ENCODE measurements at places on chromosomes 11 and 22. TPM values are rescaled to one million over a fixed set of nuclear protein-coding genes. Genes with fewer than 3 reads are reported as not detected.

GRCh38 chr11:32381179-32381578 is 54.2 kb downstream of the WT1 start:
- no peak for DNase-seq

DNA sequence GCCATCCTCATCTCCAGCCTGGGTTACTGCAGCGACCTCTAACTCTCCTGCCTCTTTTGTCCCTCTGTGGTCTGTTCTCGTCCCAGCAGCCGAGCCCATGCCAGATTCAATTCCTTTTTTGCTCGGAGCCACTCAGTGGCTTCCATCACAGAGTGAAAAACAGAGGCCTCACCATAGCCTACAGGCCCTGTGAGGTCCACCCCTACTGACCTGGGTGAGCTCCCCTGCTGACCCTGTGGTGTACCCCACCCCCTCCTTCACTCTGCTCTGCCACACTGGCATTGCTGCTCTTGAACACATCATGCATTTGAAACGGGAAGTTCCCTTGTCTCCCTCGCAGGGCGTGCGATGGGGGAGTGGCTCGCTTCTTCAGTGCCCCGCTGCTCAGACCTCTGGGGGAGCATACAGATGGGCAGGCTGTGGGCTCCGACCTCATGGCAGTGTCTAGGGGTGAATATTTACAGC is 2.1 kb downstream of the AIP start:
- DNase-seq = no peak

GRCh38 chr11:111170761-111171379 is 74.7 kb upstream of the POU2AF2 start:
- no peak for DNase-seq

GRCh38 chr11:57713835-57714234 is 1.4 kb downstream of the TMX2 start:
- DNase-seq = no peak

Gene OR51I1
- total RNA-seq = not detected

- DNase-seq = no peak
Measured at GRCh38 chr11:79515781-79516180, 75.0 kb upstream of the TENM4 start.

GRCh38 chr22:21095773-21096107 is 50.0 kb downstream of the LRRC74B start:
- no peak for DNase-seq

Gene CDON
- 13.3 TPM for total RNA-seq

DNA sequence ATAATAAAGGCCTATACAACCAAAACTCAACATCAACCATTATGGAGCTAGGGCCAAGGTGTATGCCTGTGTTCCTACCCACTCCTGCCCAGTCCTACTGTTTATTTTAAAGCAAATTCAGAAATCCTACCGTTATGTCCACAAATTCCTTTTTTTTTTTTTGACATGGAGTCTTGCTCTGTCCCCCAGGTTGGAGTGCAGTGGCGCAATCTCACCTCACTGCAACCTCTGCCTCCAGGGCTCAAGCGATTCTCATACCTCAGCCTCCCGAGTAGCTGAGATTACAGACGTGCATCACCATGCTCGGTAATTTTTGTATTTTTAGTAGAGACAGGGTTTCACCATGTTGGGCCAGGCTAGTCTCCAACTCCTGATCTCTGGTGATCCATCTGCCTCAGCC is 3.1 kb upstream of the CPT1A start:
- DNase-seq = no peak

DNA sequence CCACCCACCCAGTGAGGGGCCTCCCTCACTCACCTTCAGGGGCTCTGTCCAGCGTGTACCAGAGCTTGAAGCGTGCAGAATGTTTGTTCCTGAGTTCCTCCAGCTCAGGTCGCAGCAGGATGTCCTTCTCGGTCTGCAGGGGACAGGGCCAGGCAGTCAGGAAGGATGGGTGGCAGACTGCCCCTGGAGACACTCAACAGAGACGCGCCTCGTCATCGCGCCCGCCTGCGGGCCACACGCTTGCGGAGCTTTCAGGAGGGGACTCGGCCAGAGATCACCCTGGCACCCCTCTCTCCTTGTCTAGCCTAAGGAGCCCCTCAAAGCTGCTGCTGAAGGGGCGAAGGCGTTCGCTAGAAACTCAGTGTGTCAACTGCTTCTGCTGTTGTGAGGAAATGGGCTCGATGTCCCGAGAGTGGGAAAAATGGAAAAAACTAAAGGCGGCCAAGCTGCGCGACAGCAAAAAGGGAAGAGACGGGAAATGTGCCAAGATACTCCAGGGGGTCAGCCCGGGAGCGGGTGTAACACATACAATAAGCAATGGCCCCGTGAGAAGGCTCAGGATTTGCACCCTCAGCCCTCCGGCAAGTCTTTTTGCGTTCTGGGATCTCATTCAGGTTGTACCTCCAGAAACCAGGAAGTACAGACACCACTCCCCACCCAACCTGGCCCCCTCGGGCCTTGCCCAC is 9.2 kb upstream of the POLDIP3 start:
- no peak for DNase-seq

DNA sequence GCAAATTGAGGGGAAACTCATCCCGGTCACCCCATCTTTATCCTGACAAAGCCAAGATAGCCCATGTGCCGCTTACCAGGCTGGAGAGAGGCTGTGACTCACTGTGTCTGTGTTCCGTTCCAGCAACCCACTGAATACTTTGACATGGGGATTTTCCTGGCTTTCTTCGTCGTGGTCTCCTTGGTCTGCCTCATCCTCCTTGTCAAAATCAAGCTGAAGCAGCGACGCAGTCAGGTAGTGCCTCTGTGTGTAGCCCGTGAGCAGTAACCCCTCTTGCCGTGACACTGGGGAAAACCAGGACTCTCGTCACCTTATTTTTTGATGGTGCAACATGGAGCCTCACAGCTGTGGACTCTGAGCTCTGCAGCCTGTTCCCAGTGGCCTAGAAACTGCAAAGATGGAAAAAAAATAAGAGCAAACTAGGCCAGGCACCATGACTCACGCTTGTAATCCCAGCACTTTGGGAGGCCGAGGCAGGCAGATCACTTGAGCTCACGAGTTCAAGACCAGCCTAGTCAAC is 16.9 kb downstream of the C22orf31 start:
- no peak for DNase-seq

Gene P2RY2
- total RNA-seq = 7.4 TPM

Gene MUC5B
- total RNA-seq = 1.2 TPM

Gene SCT
- not detected for total RNA-seq

GRCh38 chr11:73795925-73796632 is 8.4 kb downstream of the MRPL48 start:
- no peak for DNase-seq

Gene CLCF1
- 4.0 TPM for total RNA-seq

DNA sequence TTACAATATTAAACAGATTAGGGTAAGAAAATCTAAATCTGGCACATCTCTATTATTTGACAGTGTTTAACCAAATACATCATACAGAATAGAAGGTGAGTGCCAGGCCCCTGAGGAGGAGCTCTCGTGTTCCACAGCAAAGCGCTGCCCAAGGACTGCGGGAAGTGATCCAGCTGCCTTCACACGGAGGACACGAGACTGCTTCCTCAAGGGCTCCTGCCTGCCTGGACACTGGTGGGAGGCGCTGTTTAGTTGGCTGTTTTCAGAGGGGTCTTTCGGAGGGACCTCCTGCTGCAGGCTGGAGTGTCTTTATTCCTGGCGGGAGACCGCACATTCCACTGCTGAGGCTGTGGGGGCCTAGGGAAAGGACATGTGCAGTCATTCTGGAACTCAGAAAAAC is 71.1 kb downstream of the NCAPD3 start:
- DNase-seq = no peak

- no peak for DNase-seq
Measured at GRCh38 chr11:9982796-9983579, 311.0 kb downstream of the SBF2 start.

Gene TRIM49
- total RNA-seq = not detected

Gene FAM83F
- 0.35 TPM for total RNA-seq

GRCh38 chr22:35905894-35906293 is 122.7 kb downstream of the RBFOX2 start:
- DNase-seq = no peak

Gene MIF
- total RNA-seq = 236 TPM

GRCh38 chr11:35077709-35078469 is 61.1 kb upstream of the CD44 start:
- DNase-seq = no peak

DNA sequence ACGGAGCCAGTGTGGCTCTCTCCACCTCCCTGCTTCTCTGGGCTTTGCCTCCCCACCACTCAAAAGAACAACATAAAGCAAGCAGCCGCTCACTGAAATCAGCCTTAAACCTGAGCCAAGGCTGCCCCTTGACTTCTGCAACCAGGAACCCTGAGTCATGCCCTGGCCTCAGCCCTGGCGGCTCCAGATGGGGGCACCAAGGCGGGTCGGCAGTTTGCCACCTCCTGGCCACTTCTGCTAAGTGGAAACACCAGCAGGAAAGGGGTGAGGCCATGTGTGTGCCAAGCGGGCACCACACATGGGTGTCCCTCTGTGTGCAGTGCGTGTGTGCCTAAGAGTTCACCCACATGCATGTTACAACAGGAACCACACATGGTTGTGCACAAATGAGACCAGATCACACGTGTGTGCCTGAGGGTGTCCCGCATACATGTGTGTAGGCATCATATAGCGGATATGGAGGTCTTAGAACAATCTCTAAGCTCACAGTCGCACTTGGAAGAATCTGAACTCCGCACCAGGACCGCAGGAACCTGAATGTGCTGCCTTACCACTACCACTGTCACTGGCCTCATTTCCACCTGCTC is 221.2 kb downstream of the MN1 start:
- no peak for DNase-seq

- no peak for DNase-seq
Measured at GRCh38 chr11:32198053-32198452, 107.2 kb downstream of the RCN1 start.

DNA sequence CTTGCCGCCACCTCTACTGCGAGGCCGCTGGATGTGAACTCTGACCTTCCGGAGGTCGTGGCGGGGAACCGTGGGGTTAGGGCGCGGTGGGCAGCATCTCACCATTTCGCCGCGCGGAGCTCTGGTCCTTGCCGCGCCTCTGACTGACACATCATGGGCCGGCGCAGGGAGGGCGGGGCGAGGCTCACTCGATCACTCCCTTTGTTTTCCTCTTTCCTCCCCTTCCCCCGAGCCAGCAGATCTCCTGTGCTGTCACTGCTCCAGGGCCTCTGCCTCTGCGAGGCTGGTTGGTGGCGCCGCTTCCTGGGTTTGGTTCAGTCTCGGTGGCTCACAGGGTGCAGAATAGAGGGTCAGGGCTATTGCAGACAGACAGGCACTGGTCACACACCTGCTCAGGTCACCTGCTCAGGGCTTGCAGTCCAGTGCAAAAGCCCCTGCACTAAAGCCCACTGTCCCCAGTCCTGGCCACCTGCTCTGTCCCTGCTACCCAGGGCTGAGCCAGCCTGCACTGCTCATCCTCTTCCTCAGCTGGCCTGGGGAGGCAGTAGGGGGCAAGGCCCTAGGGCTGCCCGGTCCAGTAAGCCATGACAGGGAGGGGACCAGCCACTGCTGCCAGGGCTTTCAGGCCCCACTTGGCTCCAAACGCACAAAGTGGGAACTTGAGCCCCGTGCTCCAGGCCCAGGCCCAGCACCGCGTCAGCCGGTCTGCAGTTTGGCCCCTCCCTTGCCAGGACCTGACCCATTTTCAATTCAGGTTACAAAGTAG is 36.2 kb downstream of the PISD start:
- DNase-seq = no peak

DNA sequence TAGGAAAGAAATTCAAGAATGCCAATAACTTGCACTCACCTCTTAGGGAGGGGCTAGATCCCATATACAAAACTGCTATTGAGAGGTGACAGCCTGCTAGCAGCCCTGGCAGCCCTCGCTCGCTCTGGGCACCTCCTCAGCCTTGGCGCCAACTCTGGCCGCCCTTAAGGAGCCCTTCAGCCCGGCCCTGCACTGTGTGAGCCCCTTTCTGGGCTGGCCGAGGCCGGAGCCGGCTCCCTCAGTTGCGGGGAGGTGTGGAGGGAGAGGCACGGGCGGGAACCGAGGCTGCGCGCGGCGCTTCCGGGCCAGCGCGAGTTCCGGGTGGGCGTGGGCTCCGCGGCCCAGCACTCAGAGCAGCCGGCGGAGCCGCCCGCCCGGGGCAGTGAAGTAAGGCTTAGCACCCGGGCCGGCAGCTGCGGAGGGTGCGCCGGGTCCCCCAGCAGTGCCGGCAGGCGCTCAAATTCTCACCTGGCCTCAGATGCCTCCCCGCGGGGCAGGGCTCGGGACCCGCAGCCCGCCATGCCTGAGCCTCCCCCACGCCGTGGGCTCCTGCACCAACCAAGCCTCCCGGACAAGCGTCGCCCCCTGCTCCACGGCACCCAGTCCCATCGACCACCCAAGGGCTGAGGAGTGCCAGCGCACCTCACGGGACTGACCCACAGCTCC is 329.9 kb downstream of the FAM181B start:
- DNase-seq = no peak

DNA sequence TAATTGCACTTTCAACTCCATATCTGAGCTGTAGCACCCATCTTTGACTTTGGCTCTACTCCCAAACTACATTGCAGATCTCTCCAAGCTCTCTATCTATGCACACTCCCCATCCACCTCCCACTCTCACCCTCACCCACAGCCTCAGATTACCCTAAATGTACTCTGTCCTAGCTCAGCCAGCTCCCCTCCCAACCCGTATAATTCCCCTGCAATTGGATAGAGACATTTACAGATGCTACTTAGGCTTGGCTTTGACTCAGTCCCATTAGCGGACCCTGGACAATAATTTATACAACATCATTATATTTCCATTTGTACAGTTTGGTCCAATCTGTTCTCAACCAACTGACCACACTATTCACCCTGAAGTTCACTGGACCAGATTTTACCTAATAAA is 338.9 kb upstream of the ANO3 start:
- no peak for DNase-seq

DNA sequence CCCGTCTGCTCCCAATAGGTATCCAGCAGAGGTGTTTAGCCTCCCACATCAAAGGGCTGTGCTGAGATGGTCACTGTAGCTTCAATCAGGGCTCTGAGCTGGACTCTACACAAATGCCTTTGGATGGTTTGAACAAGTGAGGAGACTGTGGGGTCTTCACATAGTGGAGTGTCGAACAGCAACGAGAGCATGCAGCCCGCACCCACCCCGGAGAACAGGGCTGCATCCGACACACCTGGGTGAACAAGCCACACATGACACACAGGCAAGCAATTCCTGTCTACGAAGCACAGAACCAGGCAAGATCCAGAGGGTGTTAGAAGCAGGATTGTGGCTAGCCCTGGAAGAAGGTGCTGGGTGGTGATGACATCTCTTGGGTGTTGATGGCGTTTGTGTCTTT is 58.0 kb upstream of the FGF3 start:
- DNase-seq = peak; percentile 46

Gene BAIAP2L2
- 0.29 TPM for total RNA-seq

GRCh38 chr22:47102081-47102480 is 339.6 kb downstream of the TBC1D22A start:
- DNase-seq = no peak

Gene ABTB2
- total RNA-seq = 3.2 TPM

DNA sequence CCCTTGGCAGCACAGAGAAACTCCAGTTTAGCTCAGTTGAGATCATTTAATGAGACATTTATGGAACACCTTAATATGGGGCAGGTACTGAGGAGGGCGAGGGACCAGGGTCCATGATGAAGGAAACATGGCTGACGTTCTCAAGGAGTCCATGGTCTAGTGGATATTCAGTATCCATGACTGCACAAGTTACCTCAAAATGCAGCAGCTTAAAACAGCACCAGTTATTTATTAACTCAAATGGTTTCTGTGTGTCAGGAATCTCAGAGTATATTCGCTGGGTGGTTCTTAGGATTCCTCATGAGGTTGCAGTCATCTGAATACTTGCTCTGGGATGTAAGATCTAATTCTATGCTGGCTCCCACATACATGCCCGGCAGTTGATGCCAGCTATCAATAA is 346.8 kb downstream of the LARGE1 start:
- DNase-seq = no peak

Gene CCND1
- 283 TPM for total RNA-seq
